ENCODE measurements at places on chromosomes 2 and 18. TPM values are rescaled to one million over a fixed set of nuclear protein-coding genes. Genes with fewer than 3 reads are reported as not detected.

The KIAA2012 gene
- total RNA-seq, result not detected

The CCDC141 gene
- total RNA-seq, result not detected

The C2orf92 gene
- total RNA-seq, result 1.00 TPM

The ADRA2B gene
- 0.06 TPM for total RNA-seq

The STK36 gene
- 9.9 TPM for total RNA-seq

The WDFY1 gene
- 36.8 TPM for total RNA-seq

The DTNA gene
- 0.31 TPM for total RNA-seq

The FBXO48 gene
- 0.58 TPM for total RNA-seq

The AKAIN1 gene
- total RNA-seq, result not detected

The SLC5A7 gene
- total RNA-seq, result not detected

The CNTNAP5 gene
- total RNA-seq, result not detected

The ATP6V1B1 gene
- 3.6 TPM for total RNA-seq

The SERPINB12 gene
- total RNA-seq, result not detected

Measured in A549 treated with Hydrocortisone at 1 μM for 4 hours (cell line).